ENCODE measurements at places on chromosomes 6 and 20.

DNA sequence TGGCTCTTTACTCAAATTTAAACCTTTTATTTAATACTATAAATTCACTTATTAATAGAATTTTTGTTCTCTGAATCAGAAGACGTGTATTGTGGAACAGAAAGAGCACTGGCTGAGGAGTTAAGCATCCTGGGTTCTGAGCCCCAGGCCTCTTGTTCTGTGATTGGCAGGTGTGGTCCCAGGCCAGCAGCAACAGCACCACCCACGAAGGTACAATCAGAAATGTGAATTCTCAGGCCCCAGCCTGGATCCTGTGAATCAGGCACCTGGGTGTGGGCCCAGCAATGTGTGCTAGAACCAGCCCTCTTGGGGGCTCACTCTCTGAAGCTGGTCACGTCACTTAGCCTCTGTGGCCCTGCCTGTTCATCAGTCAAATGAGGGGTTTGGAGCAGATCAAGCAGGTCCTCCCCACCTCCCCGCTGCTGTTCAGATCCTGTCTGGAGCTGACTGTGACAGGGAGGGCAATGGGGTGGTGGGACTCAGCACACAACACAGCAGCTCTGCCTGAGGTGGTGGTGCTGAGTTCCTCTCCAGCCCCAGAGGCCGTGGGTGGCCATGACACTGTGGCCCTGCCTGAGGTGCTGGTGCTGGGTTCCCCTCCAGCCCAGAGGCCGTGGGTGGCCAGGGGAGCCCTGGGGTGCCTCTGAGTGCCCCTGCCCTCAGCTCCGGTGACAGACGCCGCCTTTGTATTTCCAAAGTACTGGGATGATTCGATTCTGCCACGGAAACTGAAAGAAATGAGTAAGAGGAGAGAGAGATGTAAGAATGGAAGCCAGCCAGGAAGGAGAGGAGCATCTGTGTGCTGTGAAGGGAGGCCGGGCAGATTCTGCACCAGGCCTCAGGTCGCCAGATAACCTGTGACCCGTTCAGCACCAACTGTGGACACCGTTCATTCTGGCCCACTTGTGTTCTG, 41.6 kb upstream of the FRMD1 start:
- DNase-seq, result no peak

DNA sequence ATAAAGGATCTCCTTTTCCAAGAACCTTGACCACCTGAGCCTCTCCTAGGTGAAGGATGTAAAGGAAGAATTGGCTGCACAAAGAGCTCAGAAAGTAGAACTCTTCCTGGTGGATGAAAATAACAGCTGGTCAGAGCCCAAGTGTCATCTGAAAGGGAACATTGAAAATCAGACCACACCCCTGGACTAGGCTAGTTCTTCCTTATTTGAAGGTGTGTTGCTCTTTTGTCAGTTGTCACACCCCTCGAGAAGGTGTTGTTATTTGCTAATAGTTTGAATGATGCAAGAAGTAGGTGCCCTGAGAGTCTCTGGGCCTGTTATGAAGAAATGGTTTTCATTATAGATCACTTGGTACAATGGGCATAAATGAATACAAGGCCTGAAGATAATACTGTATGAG, 31.1 kb downstream of the NHLRC1 start:
- no peak for DNase-seq

- no peak for DNase-seq
Observed at GRCh38 chr20:40244286-40244685, 444.8 kb downstream of the MAFB start.

- no peak for DNase-seq
Observed at GRCh38 chr20:37693242-37693634, 592 bp upstream of the CTNNBL1 start.

DNA sequence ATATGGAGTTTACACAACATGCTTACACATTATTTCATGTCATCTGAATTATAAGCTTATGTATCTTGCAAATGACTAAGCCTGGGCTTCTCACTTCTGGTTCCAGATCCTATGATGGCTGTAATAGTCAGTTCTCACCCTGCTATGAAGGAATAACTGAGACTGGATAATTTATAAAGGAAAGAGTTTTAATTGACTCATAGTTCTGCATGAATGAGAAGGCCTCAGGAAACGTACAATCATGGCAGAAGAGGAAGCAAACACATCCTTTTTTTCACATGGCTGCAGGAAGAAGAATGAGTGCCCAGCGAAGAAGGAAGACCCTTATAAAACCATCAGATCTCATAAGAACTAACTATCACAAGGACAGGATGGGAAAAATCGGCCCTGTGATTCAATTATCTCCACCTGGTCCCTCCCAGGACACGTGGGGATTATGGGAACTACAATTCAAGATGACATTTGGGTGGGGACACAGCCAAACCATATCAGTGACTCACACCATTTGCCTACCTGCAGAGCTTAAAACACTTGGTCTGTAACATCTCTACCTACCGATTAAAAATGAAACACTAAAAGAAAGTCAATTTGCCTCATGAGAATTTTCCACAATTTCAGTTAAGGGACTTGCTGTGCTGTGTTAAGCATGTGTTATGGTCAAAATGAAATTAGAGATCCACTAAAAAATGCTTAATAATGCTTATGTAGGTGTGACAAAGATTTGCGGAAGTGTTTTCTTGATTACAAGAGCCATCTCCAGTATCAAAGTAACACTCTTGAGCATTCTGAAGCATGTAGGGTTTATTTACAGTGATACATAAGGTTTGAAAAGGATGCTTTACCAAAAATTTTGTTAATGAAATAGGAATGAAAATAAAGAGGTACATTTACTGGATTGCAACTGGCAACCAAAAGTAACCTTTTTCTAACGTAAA, 2.2 kb upstream of the RWDD1 start:
- no peak for DNase-seq

DNA sequence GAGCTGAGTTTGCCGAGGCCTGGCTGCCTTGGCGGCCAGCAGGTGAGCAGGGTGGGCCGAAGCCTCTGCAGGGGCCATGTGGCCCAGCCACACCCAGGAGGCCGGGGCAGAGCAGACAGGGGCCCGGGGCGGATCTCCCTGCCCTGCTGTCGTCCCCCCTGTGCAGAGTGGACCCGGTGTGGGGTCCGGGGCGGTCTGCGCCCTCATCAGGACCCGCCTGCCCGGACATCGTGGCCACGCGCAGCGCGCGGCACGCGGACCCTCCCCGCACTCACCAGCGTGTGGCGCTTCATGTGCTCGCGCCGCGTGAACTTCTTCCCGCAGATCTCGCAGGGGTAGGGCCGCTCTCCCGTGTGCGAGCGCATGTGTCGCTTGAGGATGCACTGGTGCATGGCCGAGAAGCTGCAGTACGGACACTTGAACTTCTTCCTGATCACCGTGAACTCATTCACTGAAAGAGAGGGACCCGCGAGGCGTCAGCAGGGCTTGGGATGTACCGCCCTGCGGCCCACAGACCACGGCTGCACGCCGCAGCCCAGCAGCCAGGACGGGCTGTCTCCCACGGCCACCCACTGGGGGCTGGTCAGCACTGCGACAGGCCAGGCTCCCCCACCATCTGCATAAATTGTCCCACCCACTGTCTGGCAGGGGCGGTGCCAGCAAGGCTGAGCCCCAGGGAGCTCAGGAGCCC, 13.0 kb downstream of the SLC2A4RG start:
- DNase-seq, result no peak

DNA sequence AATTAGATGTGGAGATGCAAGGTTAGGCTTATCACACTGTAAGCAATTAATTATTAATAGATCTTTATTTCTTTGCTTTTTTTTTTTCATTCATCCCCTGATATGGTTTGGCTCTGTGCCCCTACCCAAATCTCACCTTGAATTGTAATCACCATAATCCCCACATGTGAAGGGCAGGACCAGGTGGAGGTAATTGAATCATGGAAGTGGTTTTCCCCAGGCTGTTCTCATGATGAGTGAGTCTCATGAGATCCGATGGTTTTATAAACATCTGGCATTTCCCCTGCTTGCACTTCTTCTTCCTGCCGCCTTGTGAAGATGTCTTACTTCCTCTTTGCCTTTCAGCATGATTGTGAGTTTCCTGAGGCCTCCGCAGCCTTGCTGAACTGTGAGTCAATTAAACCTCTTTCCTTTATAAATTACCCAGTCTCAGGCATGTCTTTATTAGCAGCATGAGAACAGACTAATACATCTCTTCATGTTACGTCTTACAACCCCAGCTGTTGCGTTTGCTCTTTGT, 333.8 kb downstream of the CDH26 start:
- DNase-seq, result no peak

- DNase-seq, result peak; percentile 32
Observed at GRCh38 chr20:58596750-58597248, 54.3 kb upstream of the STX16 start.

- DNase-seq, result no peak
Observed at GRCh38 chr6:132354517-132355167, 46.6 kb downstream of the MOXD1 start.

GRCh38 chr20:15854911-15855310, 718.3 kb downstream of the KIF16B start:
- no peak for DNase-seq

All from large intestine (tissue), 12 donors.